Aorta (tissue), 5 donors: ENCODE measurements at places on chromosomes 16 and 17.

DNA sequence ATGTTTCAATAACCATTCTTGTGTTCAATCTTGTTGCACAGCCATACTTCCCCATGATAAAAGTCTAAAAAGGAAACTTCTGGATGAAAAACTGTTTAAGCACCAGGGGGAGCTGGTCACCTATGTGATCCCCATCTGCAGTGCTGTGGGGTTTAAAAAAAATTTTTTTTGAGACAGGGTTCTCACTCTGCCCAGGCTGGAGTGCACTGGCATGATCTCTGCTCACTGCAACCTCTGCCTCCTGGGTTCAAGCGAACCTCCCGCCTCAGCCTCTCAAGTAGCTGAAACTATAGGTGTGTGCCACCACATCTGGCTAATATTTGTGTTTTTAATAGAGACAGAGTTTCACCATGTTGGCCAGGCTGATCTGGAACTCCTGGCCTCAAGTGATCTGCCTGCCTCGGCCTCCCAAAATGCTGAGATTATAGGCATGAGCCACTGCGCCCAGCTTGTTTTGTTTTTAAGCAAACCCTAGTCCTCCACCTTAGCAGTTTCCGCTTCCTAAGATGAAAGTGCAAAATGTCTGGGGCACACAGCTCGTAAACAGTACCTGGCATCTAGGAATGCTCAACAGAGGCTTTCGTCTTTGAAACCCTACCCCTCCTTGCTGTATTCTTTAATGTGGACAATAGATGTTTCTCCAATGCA lies 25.4 kb downstream of the DNAJA2 start:
- H3K36me3 ChIP-seq, result no peaks in the 10 kb centered on the region
- H3K27ac ChIP-seq, result no peak overlapping the region
- H3K27me3 ChIP-seq, result no peaks in the 10 kb centered on the region
- no peak for DNase-seq
- no peak overlapping the region for H3K4me3 ChIP-seq

GRCh38 chr17:9566067-9566466 lies 9.6 kb downstream of the STX8 start:
- H3K27ac ChIP-seq, result no peak overlapping the region
- no peak overlapping the region for H3K4me3 ChIP-seq
- H3K4me1 ChIP-seq, result no peaks in the 10 kb centered on the region
- no peak for DNase-seq

GRCh38 chr16:52383119-52383518 lies 163.8 kb downstream of the TOX3 start:
- no peak overlapping the region for H3K27ac ChIP-seq
- peaks cover 2% of the 10 kb centered on the region for H3K27me3 ChIP-seq
- no peaks in the 10 kb centered on the region for H3K36me3 ChIP-seq

GRCh38 chr17:28912281-28912937 lies 9.5 kb upstream of the DHRS13 start:
- H3K27me3 ChIP-seq, result no peaks in the 10 kb centered on the region
- no peaks in the 10 kb centered on the region for H3K4me1 ChIP-seq
- H3K27ac ChIP-seq, result no peak overlapping the region
- no peak overlapping the region for H3K4me3 ChIP-seq
- no peak for DNase-seq
